ENCODE measurements at places on chromosomes 6 and 20.

DNA sequence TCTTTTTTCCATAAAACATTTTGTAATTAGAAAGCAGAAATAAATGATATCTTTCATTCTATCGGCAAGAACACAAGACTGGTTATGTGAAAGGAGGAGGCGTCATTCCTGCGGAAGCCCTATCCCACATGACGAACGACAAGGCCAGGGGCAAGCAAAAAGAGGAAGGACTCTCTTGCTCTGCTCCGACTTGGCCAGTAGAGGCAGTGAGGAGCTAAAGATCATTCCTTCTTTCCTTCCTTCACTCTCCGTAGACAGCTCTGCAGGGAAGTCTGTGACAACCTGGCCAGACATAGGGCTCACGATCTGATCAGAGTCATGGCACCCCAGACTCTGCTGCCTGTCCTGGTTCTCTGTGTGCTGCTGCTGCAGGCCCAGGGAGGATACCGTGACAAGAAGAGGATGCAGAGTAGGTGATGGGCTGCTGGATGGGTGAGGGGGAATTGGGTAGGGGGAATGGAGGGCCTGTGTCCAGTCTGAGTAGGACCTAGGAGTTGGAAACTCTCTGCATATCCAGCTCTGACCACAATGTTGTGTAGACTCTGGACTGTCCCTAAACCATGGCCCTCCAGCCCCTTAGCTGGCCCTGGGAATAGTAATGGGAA lies at the start of gene WFDC10A:
Gene WFDC10A (plus strand): TSS at position 244 of the 605 bp plus-strand sequence. CDS start 75 bp downstream, at position 319.
- no peak for DNase-seq

DNA sequence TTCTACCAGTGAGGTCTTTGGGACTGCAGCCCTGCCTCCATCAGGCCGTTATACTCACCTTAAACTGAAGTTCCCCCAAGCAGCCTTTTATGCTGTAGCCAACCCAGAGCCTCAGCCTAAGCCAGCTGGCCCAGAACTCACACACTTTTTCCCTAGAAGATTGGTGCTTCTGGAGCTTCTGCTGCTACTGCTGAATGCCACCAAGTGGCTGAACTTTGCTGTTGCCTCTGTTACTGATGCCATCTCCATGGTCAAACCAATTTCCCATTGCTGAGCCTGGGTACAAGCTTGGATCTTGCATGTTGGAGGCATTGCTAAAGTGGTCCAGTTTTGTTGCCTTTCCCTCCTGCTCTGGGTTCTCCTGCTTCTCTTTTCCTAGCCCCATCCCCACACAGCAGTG lies 15.0 kb upstream of the TBX18 start:
- DNase-seq: no peak

GRCh38 chr6:144659202-144660182 lies 374.4 kb downstream of the UTRN start:
- peak; percentile 3 for DNase-seq

GRCh38 chr6:122734529-122735395 lies 44.8 kb upstream of the FABP7 start:
- DNase-seq: no peak

DNA sequence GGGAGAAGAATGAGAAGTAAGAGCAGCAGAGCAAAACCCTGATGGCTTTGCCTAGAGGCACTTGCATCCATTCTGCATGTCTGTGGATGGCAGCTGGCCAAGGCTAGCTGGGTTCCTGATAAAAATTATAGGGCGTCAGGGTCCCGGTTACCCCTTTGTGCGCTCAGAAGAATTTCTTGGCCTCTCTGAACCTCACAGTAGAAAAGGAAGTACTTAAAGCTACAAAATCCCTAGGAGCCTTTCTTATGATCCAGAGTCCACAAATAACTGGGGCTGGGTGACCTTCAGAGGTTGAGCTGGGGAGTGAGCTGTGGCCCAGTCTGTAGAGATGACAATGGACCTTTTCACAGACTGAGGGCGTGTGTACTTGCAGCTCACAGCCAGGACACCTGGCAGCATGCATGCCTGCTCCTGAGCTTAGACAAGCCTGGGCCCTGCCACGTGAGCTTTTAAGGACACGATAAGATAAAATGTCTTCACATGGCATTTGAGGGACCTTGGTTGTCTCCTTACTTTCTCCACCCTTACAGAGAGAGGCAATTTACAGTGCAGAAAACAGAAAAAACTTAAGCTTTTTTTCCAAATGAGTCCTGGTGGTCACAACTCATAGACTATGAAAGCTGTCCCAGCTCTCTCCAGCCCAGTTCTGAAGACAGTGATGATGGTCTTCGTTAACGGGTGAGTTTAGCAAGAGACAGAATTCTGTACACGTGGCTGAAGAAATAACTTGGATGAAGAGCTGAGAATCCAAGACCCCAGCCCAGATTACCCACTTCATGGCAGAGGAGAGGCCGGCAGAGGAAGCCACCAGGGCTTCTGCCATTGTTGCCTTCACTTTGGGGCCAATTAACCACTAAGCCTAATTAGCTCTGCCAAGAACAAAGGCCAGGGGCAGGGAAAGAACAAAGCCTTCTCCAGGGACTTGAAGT lies 50.3 kb downstream of the FOXA2 start:
- no peak for DNase-seq

DNA sequence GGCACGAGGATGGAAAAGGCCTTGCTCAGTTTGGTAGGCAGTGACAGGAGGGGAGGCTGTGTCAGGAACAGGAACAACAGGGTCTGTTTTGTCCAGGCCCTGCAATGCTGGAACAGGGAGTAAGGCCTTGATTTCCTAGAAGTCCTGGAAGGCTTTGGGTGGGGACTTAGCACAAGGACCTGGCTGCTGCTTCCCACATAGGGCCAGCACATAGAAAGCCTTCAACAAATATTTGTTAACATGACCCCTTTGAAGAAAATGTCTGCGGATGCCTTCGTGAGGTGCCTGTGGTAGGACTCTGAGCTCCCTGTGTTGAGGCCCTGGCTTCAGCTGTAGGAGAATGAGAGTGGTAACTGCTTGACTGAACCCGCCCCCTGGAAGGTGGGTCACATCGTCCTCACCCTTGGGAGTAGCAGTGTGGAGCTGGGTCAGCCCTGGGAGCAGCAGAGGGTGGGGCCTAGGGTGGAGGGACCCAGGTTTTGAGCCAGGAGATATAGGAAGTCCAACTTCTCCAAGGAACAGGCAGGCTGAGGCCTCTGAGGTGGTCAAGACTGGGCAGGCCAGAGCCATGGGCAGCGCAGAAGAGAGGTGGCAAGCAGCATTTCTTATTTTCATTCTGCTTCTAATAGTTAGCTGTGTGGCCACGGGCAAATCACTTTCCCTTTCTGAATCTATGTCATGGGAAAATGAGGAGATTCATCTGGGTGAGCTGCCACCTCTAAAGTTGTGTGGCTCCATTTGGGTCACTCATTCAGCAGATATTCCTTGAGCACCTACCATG lies 50.0 kb downstream of the CNBD2 start:
- no peak for DNase-seq

- DNase-seq: no peak
Observed at GRCh38 chr6:134806180-134806798, 143.6 kb downstream of the ALDH8A1 start.

GRCh38 chr6:167789358-167789757 lies 37.4 kb upstream of the AFDN start:
- DNase-seq: no peak

DNA sequence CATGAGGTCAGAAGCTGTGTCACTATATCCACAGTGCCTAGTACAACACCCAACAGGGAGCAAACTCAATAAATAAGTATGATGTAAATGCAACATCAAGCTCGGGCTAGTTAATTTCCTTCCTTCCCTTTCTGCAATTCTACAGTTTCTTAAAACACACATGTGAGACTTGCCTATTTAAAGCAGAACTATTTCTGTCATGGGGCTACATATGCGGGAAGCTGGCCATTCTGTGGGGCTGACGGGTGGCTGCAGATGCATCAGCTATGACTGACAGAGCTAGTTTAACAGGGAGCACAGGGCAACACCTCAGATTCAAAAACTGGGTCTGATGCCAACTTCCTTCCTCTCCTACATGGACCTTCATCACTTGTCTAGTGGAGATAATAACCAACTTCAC lies 118.1 kb upstream of the ENPP5 start:
- no peak for DNase-seq

DNA sequence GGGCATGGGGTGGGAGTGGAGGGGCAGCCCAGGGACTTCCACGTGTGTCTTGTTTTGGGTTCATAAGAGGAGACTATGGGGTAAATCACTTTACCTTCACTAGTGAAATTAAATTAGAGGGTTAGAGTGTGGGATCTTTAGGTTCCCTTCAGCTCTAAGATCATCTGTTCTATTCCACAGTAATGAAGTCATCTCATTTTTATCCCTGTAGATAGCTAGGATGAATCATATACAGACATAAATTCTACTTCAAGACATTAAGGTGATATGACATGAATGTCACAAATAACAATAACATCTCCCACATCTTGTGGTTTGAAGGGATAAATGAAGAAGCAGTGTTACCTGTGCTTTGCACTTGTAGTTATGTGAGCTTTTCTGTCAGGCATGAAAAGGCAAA lies 83.8 kb downstream of the ELOVL4 start:
- no peak for DNase-seq

GRCh38 chr20:37396416-37397075 lies 50.6 kb downstream of the SRC start:
- DNase-seq: no peak

DNA sequence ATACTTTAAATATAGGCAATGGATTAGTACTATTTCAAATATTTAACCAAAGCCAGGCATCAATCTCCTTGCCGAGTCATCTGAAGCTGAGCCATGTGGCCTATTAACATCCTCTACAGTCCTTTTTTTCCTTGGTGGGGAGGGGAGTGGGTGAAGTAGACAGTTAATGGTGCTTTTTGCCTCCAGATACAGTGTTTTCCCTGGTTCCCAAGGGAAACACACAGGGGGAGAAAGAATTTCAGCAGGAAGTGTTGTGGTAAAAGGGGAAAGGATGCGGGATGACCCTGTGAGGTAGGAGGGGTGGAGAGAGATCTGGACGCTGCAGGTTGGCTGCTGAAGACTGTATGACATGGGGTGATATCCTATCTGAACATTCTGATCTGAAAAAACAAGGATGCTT lies 9.6 kb downstream of the CLDN20 start:
- DNase-seq: no peak

GRCh38 chr6:138499303-138500018 lies at the start of gene NHSL1:
Gene NHSL1, minus strand, starts transcription at chr6:138499494. Its CDS starts 204 bp downstream, at chr6:138499290.
- DNase-seq: no peak

DNA sequence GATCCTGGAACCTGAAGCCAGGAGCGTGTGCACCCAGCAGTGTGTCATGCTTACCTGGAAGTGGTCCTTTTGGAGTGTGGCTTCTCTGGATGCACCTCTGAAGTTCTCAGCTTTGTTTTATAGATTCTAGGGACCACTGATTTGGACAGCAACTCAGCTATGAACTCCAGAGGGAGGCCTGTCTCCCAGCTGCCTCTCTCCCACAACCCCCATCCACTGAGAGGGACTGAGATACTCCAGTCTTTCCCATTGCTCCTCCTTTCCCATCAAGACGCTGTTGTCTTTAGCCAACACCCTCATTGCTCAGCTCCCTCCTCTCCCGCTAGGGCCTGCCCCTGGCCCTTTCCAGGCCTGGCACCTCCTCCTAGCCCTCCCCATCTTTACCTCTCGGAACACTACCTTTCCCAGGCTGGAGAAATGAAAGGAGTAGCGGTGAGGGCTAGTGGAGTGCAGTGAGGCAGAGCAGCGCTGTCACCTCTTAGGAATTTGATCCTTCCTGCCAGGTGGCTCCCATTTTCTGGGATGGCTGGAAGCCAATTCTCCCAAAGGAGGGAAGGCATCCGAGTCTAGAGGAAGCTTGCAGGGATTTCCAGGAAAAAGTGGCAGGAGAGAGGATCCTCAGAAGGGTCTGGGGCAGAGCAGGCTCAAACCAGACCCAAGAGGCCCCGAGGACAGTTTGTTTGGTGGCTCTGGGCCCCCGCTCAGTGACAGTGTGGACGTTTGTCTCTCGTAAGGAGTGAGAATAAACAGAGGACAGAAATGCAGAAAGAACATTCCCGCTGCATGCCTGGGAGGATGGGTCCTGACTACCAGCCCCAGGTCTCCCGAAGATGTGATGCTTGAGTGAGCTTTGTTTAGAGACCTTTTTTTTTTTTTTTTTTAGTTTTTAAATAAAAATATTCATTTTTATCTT lies at the start of gene LRRN4:
Gene LRRN4 (minus strand): TSS at position 285 of the 913 bp plus-strand sequence. CDS start 1,261 bp downstream, outside the sequence.
- DNase-seq: no peak

DNA sequence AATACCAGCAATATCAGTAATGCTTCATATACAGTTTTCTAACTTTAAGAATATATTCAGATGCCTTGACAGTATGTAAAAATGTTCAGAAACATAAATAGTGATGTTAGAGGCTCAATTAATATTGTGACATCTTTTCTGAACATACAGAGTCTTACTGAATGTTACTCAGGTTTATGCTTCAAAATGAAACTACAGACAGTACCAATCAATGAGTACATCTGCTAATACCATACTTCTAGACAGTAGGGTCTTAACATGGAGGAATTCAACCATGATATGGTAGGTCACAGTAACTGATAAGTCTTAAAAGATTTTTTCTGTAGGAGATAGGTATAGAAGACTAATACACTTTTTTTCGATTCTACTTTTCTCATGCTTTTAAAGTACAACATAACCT lies 8.3 kb downstream of the GCLC start:
- no peak for DNase-seq

DNA sequence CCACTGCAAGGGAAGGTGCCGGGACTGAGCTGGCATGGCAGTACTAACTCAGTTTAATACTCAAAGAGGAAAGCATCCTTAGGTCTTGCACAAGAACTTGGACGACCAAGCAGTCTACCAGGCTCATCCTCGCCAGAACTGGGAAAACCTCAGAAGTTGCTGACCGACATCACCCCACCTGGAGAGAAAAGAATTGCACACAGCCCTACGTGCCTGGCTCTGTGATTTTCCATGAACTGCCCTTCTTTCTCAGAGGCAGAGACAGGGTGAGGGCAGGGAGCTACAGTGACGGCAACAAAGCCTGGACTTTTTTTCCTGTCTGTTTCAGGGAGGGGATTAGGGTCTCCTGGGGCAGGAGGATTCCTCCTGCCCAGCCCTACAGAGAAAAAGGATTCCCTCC lies 8.0 kb downstream of the JAG1 start:
- no peak for DNase-seq

DNA sequence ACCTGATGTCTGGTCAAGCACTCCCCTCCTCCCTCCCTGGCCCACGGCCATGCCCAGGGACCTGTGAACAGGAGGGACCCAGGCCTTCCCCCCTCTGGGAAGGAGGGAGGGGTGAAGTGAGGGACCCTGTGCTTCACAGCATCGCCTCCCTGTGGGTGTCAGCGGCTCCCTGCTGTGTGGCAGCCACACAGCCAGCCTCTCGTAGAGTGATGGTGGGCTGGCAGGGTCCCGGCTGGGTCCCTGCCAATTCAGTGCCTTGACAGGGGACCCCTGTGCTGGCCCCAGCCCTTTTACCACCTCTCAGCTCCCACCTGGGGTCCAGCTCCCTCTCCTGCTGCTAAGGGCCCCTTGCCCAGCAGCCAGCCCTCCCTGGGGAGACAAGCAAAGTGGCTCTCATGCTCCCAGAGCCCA lies 31.3 kb upstream of the GRM4 start:
- DNase-seq: no peak

DNA sequence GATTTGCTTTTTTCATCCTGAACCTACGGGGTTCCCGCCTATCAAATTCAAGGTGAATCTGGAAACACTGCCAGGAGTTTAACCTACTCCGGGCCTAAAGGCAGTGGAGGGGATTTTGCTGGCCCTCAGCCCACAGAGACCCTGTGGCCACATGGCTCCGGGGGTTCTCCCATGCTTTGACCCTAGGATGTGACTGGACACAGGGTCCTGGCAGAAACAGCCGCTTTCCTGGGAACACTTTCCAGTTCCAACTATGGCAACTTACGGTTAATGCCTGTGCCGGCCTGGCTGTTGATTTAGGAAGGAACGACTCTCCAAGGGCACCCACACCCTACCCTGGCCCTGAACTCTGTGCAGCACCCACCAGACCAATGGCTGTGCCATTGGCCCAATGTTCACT lies 141.7 kb upstream of the RPS6KA2 start:
- no peak for DNase-seq
